Retinal pigment epithelial cell (primary cell): ENCODE measurements at places on chromosomes 4 and X.

DNA sequence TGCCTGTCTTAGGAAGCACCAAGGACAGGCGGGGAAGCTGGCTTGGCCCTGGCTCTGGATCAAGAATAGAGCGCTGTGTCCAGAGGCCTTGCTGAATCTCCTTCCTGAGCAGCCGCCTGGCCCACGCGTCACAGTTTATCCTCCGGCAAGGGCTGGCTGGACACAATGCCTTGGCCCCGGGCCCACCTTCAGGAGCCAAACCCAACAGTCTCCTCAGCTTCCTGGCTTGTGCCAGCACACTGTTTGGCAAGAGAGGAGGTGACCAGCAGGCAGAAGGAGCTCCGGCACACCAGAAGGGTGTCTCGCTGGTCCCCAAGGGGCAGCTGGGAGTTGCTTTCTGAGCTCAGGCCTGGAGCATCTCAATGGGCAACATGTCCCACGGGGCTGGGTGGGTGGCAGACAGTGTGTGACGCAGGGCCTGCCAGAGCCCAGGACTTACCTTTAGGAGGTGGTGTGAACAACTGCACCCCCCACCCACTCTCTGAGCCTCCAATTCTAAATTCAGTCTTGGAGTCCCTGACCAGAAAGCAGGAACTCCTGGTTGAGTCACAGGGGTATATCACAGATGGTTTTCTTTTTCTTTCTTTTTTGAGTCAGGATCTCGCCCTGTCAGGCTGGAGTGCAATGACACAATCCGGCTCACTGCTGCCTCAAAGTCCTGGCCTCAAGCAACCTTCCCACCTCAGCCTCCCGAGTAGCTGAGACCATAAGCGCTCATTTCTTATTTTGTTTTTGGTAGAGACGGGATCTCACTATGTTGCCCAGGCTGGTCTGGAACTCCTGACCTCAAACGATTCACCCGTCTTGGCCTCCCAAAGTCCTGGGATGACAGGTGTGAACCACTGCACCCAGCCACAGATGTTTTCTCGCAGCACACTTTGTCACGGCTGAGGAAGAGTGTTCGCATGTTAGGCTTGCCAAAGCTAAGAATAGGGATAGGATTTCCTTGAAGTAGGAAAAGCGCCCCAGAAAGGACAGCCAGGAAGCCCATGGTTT is 361.2 kb downstream of the BCOR start:
- peak; percentile 74 for DNase-seq

DNA sequence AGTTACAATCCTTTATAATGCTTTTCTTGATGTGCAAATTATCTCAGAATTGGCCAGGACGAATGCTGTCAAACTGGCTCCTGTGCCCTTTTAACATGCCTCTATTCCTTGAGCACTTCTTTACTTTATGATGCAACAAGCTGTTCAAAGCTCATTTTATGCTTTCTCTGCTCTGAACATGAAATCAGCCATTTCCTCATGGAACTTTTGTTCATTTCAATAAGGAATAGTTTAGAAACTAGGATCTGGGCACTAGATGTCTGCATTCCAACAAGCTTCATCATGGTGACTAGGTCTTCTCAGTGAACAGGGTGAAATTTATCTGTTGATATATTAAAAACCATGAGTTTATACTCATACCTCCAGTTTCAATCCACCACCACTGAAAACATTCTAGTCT is 87.3 kb upstream of the TEX13A start:
- no peak for DNase-seq

DNA sequence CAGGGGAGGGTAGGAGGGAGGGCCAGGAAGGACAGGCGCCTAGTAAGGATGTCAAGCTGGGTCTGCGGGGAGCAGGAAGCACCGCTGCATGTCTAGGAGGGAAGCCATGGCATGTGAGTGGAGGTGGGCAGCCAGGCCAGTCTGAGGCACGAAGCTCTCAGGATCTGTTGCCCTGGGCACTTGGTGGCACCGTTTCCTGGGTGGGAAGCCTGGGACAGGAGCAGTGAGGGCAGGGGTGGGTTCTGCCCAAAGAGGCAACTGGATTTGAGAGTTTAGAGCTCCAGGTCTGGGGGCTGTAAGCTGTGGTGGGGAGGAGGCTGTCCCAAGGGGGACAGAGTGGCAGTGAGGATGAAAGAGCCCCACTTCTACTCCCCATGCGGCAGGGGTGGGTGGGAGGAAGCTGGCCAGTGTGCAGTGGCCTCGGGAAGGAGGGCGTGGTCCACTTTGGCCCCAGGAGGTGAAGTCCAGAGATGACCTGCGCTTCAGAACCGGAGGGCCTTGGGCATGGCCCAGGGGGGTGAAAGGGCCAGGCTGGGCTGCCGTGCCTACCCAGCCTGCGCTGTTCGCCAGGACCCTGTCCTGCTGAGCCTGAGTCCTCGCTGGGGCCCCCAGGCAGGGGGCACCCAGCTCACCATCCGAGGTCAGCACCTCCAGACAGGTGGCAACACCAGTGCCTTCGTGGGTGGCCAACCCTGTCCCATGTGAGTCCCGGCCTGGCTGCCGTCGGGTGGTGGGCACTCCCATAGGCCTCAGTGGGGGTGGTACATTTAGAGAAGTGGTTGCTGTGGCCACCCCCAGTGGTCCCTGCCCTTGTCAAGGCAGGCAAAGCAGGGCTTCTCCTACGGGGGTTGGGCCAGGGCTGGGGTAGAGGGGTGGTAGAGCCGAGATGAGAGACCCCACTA is 8.3 kb upstream of the SRPK3 start:
- no peak for DNase-seq

GRCh38 chr4:55729351-55730279 is 90.0 kb upstream of the EXOC1L start:
- no peak for DNase-seq

- DNase-seq: peak; percentile 69
Measured at GRCh38 chr4:65670331-65671031, at the start of gene EPHA5. Gene EPHA5, minus strand, starts transcription at chr4:65670489. Its CDS starts 747 bp downstream, at chr4:65669742.

- DNase-seq: no peak
Measured at GRCh38 chr4:175905925-175906324, 93.9 kb upstream of the GPM6A start.

DNA sequence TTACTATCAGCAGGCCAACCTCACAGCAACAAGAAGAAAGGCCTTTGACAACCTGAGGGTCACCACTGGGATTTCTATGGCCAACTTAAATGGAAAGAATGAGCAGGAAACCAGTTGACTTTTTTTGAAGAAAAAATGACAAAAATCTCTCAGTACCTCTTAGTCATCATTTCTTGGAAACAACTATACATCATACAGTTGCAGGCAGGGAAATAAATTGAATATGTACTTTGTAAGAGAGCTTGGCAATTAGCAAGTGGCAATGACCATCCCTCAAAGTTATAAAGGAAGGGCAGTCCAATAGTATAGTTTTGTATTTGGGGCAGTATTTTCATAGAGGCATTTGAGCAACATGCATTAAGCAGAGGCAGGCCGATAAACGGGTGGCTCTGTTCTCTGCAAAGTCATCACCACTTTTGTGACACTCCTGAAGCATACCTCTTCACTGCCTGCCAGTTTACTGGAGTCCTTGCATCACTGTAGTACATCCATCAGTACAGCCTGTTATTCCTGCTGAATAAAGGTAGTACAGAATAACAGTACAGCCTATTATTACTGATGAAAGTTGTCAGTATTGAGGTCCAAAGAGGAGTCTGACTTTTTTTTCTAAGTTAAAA is 83.3 kb upstream of the AMELX start:
- DNase-seq: no peak

DNA sequence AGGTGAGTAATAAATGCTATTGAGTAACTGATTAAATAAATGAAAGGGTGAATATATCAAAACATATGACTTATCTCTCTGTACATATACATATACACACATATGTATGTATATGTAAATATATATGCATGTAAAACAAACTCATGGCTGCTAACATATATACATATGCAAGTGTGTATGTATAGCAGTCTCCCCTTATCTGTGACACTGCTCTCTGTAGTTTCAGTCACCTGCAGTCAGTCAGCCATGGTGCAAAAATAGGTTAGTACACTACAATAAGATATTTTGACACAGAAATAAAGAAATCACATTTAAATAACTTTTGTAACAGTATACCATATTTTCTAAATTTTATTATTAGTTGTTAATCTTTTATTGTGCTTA is 467.4 kb downstream of the EPHA5 start:
- DNase-seq: no peak

GRCh38 chr4:111930659-111931058 is 214.6 kb upstream of the FAM241A start:
- no peak for DNase-seq

DNA sequence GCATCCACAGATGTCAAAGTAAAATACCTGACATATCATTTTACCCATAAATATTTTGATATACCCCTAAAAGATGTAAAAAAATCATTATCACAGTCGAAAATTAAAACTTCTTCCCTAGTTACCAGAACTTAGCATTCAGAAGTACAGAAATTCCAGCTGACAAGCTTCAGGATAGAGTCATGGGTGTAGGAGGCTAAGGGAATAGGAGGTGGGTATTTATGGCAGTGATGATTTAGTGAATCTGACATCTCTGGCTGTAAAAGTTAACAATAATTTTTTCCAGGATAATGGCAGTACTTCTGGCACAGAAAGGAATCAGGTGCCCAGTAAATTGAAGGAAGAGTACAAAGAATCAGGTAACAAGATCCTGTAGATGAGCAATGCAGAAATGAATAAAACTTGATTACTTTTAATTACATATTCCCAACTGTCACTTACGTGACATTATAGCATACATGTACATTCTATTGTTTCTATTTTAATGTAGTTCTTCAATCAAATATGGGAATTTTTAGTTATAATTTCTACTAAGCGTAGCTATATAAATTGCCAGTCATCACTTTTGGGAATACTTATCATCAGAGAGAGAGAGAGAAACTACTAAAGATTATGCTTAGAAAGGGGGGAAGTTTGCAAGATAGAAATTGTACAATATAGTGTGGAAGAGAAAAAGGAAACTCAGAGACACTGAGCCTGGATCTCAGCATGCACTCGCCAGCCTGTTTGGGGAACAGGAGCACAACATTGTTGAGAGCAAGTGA is 143.4 kb downstream of the TMEM144 start:
- no peak for DNase-seq

GRCh38 chr4:145957302-145957701 is 18.7 kb upstream of the ZNF827 start:
- DNase-seq: no peak

DNA sequence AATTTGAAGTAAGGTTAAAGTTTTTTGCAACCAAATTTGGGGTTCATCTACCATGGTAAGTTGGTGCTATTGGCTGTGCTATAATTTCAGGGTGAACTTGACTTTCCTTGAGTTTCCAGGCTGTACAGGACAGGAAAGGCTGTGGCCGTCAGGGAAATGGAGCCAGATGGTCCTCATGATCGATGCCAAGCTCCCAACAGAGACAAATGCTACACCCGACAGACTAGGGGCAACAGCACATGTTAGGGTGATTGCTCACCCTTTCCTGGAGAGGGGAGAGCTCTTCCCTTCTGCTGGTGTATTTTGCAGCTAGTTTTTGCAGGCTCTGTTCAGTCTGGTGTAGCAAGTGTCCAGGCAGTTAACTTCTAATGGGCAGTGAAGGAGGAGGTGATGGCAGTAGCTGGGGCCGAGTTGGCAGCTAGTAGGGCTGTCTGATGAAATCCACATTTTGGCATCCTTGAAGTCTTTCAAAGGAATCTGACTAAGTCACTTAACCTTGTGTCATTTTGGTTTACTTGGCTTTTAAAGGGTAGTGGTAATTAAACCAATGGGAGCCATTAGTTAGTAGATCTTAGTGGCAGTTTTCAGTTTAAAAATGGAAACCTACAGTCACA is 47.8 kb downstream of the GAB1 start:
- DNase-seq: no peak

DNA sequence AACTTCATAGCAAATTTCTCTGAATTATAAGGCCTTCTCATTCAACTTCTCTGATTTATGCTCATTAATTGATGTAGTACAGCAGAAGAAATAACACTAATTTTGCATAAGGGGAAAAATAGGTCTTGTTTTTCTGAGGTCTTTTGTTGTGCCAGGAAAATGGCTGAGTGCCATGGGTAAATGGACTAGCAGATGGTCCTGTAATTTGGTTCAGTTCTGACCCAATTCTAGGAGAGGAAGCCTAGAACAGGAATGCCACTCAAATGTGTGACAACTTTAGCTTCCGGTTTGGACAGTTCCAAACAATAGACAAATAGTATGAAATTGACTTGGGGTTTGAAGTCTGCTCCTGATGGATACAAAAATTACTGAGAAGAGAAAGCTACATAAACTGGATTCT is 6.2 kb downstream of the RAB9B start:
- no peak for DNase-seq

DNA sequence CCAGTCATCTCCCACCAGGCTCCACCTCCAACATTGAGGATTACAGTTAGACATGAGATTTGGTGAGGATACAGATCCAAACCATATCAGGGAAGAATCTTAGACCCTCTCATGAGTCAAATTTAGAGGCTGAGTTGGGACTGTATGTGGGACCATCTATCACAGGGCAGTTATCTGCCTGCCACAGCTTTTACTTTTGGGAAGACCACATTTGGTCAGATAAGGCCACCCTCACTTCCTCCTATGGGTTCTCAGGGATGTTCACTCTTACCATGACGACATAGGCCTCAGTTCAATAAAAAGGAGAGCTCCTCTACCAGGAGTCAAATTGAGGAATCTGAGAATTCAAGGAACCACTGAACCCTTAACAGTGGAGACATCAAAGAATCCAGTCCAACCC is 2.1 kb downstream of the MAGEB2 start:
- no peak for DNase-seq

DNA sequence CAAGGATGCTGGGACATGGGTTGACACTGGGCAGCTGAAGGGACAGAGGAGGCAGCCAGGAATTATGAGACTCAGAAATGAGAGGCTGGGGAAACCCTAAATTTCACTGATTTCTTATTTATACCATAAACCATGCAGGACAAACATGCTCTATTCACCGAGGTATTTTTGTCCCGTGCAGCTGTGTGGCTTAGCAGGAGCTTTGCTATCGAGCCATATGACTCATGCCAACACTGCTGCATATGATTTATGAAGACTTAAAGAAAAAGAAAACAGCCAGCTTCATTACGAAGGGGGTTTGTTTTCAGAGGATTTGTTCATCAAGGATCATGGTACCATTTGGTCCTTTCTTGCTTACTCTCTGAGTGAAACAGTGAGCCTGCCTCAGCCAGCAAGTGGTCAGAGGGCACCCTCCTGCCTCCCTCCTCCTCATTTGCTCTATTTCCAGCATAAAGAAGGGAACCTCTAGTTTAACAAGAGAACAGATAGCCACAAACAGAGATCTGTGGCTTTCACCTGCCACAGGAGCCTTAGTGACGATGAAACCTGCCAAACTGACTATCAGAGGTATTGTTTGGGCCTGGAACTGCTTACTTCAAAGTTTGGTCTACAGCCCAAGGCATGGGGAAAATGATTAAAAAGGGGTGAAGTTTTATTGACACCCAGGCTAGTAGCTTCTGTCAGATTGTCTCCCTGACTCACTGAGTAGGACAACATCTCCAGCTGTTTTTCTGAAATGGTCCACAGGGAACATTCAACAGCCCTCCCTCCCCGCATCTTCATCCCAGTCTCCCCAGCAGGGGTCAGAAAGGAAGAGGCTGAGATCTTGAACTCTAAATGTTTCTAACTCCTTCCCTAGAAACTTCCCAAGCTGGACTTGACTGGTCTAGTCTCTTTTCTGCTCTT is 80.1 kb upstream of the MAML3 start:
- peak; percentile 88 for DNase-seq
